ENCODE measurements at places on chromosomes 12 and 14.

DNA sequence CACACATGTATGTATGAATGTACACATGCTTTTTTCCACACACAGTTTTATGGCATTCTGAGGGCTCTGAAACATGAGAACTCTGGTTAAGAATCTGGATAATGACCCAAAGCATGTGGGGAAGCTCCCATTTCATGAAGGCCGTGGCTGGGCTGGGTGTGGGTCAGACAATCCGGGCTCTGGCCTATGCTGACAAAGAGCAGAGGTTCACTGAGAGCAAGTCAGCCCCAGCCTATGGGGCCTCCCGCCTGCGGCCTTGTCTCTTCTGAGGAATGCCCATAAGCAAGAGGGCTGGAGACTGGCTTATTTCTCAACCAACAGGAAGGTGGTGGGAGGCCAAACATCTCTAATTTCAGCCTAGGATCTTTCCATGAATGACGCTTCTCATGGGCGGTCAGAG is 8.5 kb downstream of the MYH6 start:
- no peak for DNase-seq

- DNase-seq, result peak; percentile 75
Measured at GRCh38 chr12:113174461-113175384, 10.6 kb downstream of the DDX54 start.

DNA sequence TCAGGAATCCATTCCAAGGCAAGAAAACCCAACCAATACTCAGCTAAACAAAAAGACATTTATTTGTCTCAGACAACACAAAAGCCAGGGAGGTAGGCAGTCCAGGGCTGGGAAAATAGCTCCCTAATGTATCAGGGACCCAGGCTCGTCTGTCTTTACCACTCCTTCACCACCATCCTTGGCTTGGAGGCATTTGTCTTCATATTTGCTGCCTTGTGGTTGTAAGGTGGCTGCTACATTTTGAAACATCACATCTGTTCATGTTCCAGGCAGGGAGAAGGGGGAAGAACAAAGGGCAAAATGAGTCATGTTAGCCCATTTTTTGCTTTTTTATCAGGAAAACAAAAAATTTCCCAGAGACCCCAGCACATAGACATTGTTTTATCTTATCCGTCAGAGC is 44.8 kb upstream of the PCED1B start:
- DNase-seq, result no peak

- DNase-seq, result no peak
Measured at GRCh38 chr12:118958520-118958919, 22.8 kb upstream of the SRRM4 start.

GRCh38 chr12:80175307-80175930 is 76.1 kb downstream of the OTOGL start:
- DNase-seq, result no peak

GRCh38 chr14:93895023-93895604 is 32.0 kb upstream of the FAM181A start:
- DNase-seq, result no peak

GRCh38 chr12:32644431-32644830 is 34.7 kb upstream of the DNM1L start:
- no peak for DNase-seq

GRCh38 chr14:61064856-61065255 is 83.8 kb downstream of the SLC38A6 start:
- no peak for DNase-seq

- DNase-seq, result peak; percentile 14
Measured at GRCh38 chr14:64266239-64266638, 27.9 kb downstream of the ESR2 start.

DNA sequence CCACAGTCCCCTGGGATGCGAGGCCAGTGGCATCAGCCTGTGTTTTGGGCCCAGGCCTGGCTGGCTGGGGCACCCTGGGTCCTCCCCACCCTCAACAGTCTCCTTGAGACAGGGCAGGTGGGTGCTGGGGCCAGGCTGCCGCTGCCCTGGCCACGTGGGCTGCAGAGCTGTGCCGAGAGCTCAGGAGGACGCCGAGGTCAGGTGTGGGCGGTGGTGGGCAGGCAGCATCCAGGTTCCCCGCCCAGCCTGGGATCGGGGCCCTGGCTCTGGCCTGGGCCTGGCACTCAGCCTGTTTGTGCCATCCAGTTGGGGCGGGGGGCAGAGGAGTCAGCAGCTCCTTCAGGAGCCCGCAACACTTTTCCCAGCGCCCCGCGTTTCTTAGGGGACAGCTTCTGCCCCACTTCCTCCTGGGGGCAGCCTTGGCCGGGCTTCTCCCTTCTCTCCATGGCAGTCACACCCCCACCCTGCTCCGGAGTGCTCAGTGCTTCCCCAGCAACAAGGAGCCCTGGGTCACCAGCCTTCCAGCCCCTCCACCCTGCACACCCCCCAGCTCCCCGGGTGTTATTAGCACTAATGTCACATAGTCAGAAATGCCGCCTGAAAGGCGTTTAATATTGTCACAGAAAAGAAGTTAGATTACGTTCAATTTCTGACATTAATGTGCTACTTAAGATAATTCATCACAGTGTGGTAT is 30.8 kb downstream of the KIF26A start:
- no peak for DNase-seq

GRCh38 chr14:101055106-101055662 is 151.7 kb upstream of the RTL1 start:
- DNase-seq, result no peak

DNA sequence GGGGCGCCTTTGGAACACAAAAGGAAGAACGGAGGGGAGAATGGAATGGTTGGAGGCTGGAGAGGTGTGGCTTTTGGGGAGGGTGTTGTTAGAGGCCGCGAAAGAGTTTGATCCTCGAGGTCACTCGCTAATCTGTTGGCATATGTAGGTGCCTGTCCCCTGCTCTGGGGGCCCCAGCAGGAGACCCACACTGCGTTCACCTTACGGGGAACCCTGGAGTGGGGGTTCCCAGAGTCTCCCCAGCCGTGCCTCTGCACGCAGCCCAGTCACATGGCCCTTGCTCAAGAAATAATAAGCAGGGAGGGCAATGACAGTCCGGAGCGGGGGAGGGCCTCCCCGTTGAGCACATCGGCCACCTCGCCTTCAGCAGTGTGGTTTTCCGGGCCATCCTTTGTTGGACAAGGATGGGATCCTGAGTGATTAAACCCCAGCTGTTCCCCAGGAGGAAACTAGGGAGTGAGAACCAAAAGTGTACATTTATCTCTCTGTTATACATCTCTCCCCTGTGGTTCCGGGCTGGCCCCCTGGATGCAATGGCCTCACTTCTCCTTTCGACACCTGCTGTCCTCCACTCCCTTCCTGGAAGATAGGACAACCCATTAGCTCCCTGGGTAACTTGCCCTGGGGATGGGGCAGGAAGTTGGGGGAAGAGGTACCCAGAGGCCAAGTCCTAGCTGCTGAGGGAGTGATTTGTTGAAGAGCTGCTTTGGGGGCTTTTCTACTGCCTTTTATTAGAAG is 1.3 kb downstream of the PLEKHG3 start:
- no peak for DNase-seq

GRCh38 chr14:70884595-70885342 is 22.5 kb upstream of the PCNX1 start:
- DNase-seq, result no peak

GRCh38 chr14:99779751-99780150 is 13.5 kb upstream of the EML1 start:
- DNase-seq, result no peak

DNA sequence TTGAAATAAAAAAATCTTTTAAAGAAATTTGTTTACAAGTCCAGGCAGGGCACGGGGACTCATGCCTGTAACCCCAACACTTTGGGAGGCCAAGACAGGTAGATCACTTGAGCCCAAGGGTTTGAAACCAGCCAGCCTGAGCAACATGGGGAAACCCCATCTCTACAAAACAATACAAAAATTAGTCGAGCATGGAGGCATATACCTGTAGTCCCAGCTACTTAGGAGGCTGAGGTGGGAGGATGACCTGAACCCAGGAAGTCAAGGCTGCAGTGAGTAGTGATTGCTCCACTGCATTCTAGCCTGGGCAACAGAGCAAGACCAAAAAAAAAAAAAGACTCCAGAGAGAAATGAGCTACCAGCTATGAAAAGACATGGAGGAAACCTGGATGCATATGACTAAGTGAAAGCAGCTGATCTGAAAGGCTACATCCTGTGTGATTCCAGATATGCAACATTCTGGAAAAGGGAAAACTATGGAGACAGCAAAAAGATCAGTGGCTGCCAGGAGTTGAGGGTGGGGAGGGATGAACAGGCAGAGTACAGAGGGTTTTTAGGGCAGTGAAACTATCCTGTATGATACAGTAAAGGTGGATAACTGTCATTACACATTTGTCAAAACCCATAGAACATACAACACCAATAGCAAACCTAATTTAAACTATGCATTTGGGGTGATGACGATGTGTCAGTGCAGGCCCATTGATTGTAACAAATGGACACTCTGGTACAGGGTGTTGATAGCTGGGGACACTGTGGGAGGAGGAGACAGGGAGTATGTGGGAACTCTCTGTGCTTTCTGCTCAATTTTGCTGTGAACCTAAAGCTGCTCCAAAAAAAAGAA is 59.9 kb downstream of the PRKAB1 start:
- no peak for DNase-seq

- DNase-seq, result no peak
Measured at GRCh38 chr12:106564678-106565329, 18.0 kb upstream of the RFX4 start.

DNA sequence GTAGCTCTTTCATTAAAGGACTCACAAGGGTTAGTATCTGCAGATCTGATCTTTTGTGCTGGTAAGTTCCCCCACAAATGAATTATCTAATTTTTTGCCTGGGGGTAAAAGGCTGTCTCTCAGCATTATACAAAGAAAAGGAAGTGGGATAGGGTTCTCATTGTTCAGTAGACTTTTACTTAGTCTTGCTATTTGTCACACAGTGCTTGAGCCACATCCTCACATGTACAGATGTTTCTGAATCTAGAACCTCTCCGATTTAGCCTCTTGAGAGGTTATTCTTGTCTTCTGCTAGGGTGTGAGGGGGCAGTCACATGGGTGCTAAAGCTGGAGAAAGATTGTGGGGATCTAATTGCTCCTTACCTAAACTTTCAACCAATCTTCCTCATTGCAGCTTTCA is 93.0 kb downstream of the SLC41A2 start:
- peak; percentile 15 for DNase-seq

DNA sequence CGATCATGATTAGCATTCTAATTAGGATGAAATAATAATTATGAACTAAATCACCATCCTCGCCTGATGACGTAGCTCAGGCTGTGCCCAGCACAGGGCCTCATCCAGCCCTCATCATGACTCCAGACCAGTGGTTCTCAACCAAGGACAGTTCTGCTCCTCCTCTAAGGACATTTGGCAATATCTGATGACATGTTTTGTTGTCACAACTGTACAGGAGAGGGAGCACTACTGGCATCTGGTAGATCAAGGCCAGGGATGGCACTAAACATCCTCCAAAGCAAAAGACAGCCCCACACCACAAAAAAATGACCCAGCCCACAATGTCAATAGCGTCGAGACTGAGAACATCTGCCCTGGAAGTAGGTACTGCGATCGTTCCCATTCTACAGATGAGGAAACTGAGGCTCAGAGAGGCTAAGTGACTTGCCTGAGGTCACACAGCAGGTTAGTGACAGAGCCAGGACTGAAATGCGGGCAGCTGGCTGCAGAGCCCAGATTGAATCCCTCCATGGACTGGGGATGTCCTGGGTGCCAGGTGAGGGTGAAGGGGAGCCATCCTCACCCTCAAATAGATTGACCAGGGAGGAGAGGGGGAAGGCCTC is 15.5 kb downstream of the TRPV4 start:
- no peak for DNase-seq

DNA sequence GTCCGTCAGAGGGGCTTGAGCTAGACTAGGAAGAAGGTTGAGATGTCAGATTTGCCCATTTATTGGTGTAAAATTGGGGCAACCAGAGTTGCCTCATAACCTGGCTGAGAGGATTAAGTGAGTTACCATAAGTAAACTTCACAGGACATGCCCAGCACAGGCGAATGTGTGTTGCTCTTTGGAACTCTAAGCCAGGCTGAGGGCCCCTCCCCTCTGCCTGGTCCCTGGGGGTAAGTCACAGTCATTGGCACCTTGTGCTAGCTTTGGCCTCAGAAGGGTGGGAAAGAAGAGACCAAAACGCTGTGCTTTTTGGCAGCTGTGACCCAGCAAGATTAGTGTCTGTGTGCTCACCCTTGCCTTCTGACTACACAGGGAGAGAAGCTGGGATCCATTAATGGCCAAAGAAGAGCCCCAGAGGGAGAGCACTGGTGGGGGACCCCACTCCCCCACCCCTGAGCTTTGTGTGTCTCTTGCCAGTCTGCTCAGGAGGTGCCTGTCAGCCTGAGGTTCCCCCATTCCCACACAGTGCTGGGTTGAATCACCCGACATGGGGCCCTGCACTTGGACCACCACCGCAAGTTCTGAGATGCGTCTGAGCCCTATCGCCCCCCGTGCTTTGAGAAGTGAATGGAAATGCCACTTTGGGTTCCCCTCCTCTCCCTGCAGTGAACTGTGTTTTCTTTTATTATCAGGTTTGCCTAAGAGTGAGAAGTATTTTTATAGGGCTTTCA is 74.1 kb downstream of the CACNA1C start:
- DNase-seq, result no peak

- DNase-seq, result no peak
Measured at GRCh38 chr12:6836851-6837250, 3.9 kb upstream of the GNB3 start.

- DNase-seq, result no peak
Measured at GRCh38 chr12:82930301-82930700, 243.6 kb downstream of the TMTC2 start.

- no peak for DNase-seq
Measured at GRCh38 chr14:65453807-65454480, 41.4 kb downstream of the FUT8 start.

GRCh38 chr12:113862590-113863454 is 103.3 kb downstream of the RBM19 start:
- DNase-seq, result peak; percentile 50

DNA sequence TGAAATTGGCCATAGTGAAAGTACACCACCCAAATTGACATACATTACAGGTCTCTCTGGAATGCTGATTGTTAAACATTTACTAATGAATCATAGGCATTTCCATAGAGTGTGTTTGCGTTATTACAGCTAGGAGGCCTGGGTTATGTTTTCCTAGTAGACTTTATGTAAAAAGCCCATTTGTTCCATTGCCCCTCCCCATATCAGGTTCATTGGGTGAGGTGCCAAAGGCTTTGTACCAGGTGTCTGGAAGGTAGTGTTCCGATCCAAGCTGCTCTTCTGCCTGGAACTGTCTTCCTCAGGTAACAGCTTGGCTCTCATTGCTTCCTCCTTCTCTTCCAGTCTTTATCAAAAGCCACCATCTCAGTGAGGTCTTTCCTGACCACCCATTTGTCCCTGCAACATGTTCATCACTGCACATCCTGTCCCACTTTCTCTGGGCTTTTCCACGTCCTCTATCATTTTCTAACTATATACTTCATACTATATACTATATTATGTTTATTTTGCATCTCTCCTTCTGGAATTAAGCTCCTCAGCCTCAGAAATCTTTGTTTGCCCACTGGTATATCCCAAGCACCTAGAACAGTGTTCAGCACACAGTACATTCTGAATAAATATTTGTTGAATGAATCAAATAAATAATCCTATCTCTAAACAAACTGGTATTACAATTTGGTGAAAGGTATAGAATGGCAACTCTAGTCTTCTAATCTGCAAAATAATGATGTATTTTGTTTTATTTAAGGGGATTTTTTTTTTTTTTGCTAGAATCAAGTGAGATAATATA is 252.3 kb downstream of the KTN1 start:
- no peak for DNase-seq

- DNase-seq, result peak; percentile 12
Measured at GRCh38 chr14:78157494-78158437, 12.4 kb upstream of the NRXN3 start.

All from suppressor macrophage treated with lipopolysaccharide for 4 hours (primary cell).